A172 (cell line): ENCODE measurements at places on chromosomes 2 and 18. TPM values are rescaled to one million over a fixed set of nuclear protein-coding genes. Genes with fewer than 3 reads are reported as not detected.

UPP2 gene
- not detected in 2 replicates for total RNA-seq

EPB41L3 gene
- not detected in 2 replicates for total RNA-seq

SCN2A gene
- 0.17 and 0.19 TPM in 2 replicates for total RNA-seq

CPO gene
- not detected in 2 replicates for total RNA-seq

MAP3K20 gene
- 43.2 and 51.4 TPM in 2 replicates for total RNA-seq

GKN1 gene
- total RNA-seq = not detected in 2 replicates

DNA sequence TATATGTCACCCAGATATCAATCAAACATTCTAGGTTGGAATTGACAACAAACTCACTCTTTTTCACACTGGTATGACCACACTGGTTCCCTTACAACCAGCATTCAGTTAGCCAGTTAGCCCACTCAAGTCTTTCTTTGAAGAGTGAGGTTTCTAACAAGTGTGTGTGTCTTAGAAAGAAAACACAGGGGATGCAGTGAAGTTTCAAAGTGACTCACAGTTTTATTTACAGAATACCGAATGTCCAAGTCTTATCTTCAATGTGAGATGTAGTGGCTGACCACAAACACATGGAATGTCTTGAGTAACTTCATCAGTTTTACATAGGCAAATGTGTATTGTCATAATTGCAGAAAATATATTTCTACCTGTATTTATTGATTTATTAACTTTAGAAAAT is 274.7 kb upstream of the HNMT start:
- DNase-seq = peak; percentile 49

DNA sequence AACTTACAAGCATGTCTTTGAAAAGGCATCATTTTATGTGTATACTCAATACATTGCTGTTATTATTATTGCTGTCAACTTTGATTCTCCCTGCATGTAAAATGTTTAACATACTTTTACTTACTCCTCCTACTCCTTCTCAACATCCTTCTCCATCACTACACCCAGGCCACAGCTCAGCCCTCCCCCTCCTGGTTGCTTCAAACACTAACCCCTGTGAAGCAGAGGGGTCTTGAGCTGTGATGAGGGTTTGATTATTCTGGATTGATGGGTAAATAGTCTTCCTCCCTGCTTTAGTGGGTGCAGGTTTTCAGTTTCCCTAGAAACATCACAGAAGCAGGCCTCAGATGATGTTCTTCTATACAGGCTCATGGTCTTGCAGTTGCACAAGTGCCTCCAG is 221.0 kb downstream of the OSR1 start:
- no peak for DNase-seq

- DNase-seq = no peak
Measured at GRCh38 chr2:68737711-68738110, 3.1 kb downstream of the ARHGAP25 start.

GRCh38 chr18:65124633-65125032 is 626.2 kb upstream of the CDH7 start:
- peak; percentile 4 for DNase-seq

- no peak for DNase-seq
Measured at GRCh38 chr2:153871231-153872221, at the start of gene GALNT13. GALNT13 (plus strand) TSS chr2:153871922.

GRCh38 chr2:186927185-186927866 is 78.4 kb upstream of the ZSWIM2 start:
- no peak for DNase-seq
